ENCODE measurements at places on chromosomes 1 and 21.

- peak; percentile 61 for DNase-seq
These were observed at the start of gene RHOU for GRCh38 chr1:228734881-228735801. RHOU (plus strand) TSS chr1:228735479; CDS start chr1:228735743, 264 bp downstream.

GRCh38 chr1:154519591-154519991 lies 17.4 kb upstream of the SHE start:
- no peak for DNase-seq

- no peak for DNase-seq
These were observed 43.5 kb upstream of the MCOLN3 start for GRCh38 chr1:85091671-85092280.

- no peak for DNase-seq
These were observed 78.2 kb downstream of the NFIA start for GRCh38 chr1:61160526-61160925.

GRCh38 chr1:180366371-180367068 lies 135.9 kb downstream of the ACBD6 start:
- DNase-seq = no peak

DNA sequence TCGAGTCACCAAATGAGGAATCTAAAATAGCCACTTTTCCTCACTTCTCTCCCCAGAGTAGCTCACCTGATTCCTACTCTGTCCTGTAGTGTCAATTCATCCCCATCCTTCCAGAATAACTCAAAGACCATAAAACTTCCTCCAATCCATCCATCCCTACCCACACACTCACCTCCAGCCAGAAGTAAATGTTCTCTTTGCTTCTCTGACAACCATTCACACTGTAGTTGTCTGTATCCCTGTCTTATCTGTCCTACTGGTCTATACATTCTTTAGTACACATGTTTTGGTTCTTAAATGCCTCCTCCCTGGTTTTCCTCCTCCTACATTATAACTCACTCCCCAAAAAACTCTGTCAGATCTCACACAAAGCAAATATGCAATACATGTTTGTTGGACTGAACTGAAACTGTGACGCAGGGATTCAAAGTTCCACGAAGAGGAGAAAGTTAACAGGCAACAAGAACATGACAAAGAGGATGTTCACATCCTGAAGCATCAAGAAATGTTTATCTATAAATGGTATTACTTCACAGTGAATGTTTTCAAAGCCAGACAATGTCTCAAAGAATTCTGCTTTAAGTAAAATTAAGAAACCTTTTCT lies 11.0 kb downstream of the TP53BP2 start:
- DNase-seq = no peak

GRCh38 chr1:48006264-48006663 lies 9.1 kb upstream of the TRABD2B start:
- DNase-seq = no peak

DNA sequence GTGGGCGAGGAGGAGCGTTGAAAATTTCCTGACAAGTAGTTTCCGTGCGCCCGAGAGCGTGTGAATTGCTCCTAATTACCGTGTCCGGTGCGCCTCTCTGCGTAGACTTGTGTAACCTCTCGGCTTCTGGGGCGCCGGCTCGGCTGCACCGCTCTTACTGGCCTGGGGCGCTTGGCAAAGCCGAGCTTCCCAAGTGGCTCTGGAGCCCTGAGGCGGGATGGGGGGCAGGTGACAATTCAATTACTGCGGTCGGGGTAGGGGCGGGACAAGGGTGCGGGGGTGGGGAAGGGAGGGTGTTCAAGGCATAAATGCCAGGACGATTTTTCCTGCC lies 392 bp upstream of the DMRTA2 start:
- no peak for DNase-seq

DNA sequence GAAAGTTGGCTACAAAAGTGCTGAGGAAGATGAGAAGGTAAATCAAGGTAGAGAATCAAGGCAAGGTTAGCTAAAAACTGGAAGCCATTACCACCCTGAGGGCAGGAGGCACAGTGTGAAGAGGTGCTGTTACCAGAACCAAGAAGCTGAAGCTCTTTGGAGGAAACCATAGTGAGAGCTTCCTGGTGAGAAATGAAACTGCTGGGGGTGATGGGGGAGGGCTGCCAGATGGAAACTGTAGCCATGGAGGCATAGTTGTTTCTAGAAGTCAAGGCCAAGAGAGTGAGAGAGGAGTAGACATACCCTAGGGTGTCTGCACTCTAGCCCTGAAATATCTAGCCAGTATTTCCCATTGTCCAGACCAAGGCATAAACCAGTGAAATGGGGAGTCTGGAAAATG lies 28.7 kb downstream of the IFI44 start:
- no peak for DNase-seq

Data from NCI-H774 (cell line).